Activated CD4-positive, alpha-beta T cell treated with anti-CD3 and anti-CD28 coated beads, Interleukin-2, amount 10 ng/mL, durations not matched to agents 24 days and 14 days (primary cell): ENCODE measurements at places on chromosomes 4 and X. TPM values are rescaled to one million over a fixed set of nuclear protein-coding genes. Genes with fewer than 3 reads are reported as not detected.

GRCh38 chr4:165203541-165204461, 3.6 kb upstream of the KLHL2 start:
- H3K4me3 ChIP-seq: peak overlapping the region; percentile 60
- peaks cover 36% of the 10 kb centered on the region for H3K4me1 ChIP-seq
- H3K27ac ChIP-seq: peak overlapping the region; percentile 81
- peaks cover 4% of the 10 kb centered on the region for H3K36me3 ChIP-seq
- H3K27me3 ChIP-seq: no peaks in the 10 kb centered on the region

DNA sequence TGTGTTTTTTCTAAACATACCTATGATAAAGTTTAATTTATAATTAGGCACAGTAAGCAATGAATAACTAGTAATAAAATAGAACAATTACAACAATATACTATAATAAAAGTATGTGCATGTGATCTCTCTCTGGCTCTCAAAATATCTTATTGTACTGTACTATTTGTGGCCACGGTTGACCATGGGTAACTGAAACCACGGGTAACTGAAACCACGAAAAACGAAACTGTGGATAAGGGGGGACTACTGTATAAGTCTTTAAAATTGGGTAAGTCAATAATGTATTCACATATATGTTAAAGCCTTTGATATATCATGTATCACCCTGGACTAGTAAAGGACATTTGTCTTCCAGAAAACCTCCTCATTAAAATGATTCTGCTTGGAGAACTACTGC, 20.0 kb downstream of the TMEM154 start:
- no peaks in the 10 kb centered on the region for H3K27me3 ChIP-seq
- DNase-seq: no peak
- peaks cover 31% of the 10 kb centered on the region for H3K4me1 ChIP-seq
- H3K36me3 ChIP-seq: peaks cover 56% of the 10 kb centered on the region
- no peak overlapping the region for H3K4me3 ChIP-seq

DNA sequence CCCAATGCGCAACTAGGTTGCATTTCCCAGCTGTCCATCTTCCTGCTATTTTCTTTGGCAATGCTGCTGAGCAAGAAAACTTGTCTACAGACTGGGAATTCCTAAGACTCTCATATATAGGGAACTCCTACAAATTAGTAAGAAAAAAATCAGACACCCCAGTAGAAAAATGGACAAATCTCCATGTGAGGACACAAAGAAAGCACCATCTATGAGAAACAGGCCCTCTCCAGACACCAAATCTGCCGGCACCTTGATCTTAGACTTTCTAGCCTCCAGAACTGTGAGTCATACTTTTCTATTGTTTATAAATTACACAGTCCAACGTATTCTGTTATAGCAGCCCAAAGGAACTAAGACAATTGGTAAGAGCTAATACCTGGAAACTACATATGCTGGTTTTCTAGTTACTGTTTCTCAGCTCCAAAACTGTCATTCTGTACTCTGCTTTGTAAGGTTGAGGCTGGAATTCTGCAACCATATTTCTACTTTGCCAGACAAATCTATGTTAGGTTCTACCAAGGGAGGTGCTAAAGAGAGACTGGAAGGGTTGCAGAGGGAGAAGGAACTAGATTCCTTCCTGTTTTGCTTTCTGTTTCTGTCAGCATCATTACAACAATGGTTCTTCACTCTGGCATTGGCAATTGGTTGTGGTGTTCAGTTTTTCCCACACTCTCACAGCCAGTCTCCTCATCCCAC, 35.7 kb upstream of the FAM241A start:
- H3K27me3 ChIP-seq: no peaks in the 10 kb centered on the region
- peak overlapping the region; percentile 53 for H3K4me3 ChIP-seq
- DNase-seq: peak; percentile 61
- peak overlapping the region; percentile 59 for H3K27ac ChIP-seq
- no peaks in the 10 kb centered on the region for H3K36me3 ChIP-seq

GRCh38 chr4:142645475-142646108, 200.5 kb downstream of the INPP4B start:
- peaks cover 11% of the 10 kb centered on the region for H3K4me1 ChIP-seq
- peaks cover 44% of the 10 kb centered on the region for H3K36me3 ChIP-seq
- H3K27ac ChIP-seq: peak overlapping the region; percentile 78
- H3K27me3 ChIP-seq: no peaks in the 10 kb centered on the region
- peak; percentile 63 for DNase-seq

GRCh38 chr4:153901220-153901619, 112.3 kb upstream of the SFRP2 start:
- H3K4me1 ChIP-seq: no peaks in the 10 kb centered on the region
- no peak for DNase-seq
- H3K27ac ChIP-seq: no peak overlapping the region
- peaks cover 4% of the 10 kb centered on the region for H3K27me3 ChIP-seq

DNA sequence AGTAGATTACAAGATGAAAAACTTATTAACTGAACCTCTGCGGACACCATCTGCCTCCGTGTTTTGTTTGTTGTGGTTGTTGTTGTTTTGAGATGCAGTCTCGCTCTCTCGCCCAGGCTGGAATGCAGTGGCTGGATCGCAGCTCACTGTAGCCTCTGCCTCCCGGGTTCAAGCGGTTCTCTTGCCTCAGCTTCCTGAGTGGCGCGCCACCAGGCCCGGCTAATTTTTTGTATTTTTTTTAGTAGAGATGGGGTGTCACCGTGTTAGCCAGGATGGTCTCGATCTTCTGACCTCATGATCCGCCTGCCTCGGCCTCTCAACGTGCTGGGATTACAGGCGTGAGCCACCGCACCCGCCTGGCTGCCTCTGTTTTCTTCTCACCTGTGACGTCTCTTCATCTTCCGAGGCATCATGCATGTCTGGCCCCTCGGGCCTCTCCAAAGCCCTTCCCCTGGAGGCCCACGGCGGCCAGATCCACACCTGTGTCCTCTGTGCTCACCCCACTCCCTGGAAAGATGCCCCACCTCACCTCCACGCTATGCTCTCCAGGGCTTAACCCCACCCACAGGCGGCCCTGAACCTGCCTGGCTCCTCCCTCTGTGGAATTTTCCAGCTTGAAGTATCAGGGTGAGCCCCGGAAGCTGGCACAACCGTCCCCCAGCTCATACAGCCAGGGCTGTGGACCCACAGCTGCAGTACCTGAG, 77.0 kb upstream of the MXD4 start:
- H3K36me3 ChIP-seq: no peaks in the 10 kb centered on the region
- H3K4me3 ChIP-seq: no peak overlapping the region
- DNase-seq: no peak
- H3K27me3 ChIP-seq: no peaks in the 10 kb centered on the region
- H3K27ac ChIP-seq: no peak overlapping the region
- H3K4me1 ChIP-seq: no peaks in the 10 kb centered on the region

DNA sequence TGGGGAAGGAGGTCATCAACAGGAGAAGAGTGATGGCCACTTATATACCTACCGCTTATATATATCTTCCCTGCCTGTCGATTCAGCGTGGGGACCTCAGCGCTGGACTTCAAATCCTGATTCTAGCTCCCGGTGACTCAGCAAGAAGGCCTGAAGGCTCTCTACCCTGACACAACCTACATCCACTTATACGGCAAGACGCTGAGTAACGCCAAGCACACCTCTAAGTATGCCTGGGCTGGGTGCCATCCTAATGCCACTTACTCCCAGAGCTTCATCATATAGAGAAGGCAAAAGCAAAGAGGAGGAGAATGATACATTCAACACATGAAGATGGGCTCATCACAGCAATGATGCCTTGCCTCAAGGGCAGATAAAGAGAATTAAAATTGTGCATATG, 198.3 kb downstream of the CHIC2 start:
- H3K27ac ChIP-seq: no peak overlapping the region

DNA sequence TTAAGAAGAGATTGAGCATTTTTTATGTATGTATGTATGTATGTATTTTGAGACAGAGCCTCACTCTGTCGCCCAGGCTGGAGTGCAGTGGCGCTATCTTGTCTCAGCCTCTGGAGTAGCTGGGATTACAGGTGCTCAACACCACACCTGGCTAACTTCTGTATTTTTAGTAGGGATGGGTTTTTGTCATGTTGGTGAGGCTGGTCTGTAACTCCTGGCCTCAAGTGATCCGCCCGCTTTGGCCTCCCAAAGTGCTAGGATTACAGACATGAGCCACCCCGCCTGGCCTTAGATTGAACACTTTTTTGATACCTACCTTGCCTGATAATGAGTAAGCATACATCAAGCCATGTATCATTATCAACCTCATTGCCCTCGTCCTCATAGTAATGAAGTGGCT, 2.7 kb downstream of the N4BP2 start:
- H3K36me3 ChIP-seq: peaks cover 23% of the 10 kb centered on the region
- H3K27ac ChIP-seq: peak overlapping the region; percentile 65
- H3K27me3 ChIP-seq: peaks cover 3% of the 10 kb centered on the region

GRCh38 chrX:37854748-37855147, 7.4 kb upstream of the DYNLT3 start:
- peaks cover 1% of the 10 kb centered on the region for H3K4me1 ChIP-seq
- H3K4me3 ChIP-seq: no peak overlapping the region
- H3K27ac ChIP-seq: no peak overlapping the region

- no peak overlapping the region for H3K4me3 ChIP-seq
- no peak for DNase-seq
- H3K27ac ChIP-seq: no peak overlapping the region
- H3K27me3 ChIP-seq: no peaks in the 10 kb centered on the region
Observed at GRCh38 chrX:153423652-153424051, 12.4 kb downstream of the ZFP92 start.

- H3K4me3 ChIP-seq: no peak overlapping the region
- no peak for DNase-seq
- H3K36me3 ChIP-seq: no peaks in the 10 kb centered on the region
- H3K27me3 ChIP-seq: no peaks in the 10 kb centered on the region
- H3K4me1 ChIP-seq: no peaks in the 10 kb centered on the region
- no peak overlapping the region for H3K27ac ChIP-seq
Observed at GRCh38 chrX:153624196-153625091, 22.6 kb upstream of the DUSP9 start.

GRCh38 chr4:115790812-115791211, 677.4 kb upstream of the NDST4 start:
- H3K27me3 ChIP-seq: no peaks in the 10 kb centered on the region
- no peak overlapping the region for H3K4me3 ChIP-seq
- H3K27ac ChIP-seq: no peak overlapping the region
- H3K4me1 ChIP-seq: no peaks in the 10 kb centered on the region
- no peaks in the 10 kb centered on the region for H3K36me3 ChIP-seq
- no peak for DNase-seq

- H3K4me1 ChIP-seq: peaks cover 19% of the 10 kb centered on the region
- H3K4me3 ChIP-seq: no peak overlapping the region
- H3K36me3 ChIP-seq: peaks cover 6% of the 10 kb centered on the region
Observed at GRCh38 chr4:25178838-25179261, 18.6 kb upstream of the SEPSECS start.

DNA sequence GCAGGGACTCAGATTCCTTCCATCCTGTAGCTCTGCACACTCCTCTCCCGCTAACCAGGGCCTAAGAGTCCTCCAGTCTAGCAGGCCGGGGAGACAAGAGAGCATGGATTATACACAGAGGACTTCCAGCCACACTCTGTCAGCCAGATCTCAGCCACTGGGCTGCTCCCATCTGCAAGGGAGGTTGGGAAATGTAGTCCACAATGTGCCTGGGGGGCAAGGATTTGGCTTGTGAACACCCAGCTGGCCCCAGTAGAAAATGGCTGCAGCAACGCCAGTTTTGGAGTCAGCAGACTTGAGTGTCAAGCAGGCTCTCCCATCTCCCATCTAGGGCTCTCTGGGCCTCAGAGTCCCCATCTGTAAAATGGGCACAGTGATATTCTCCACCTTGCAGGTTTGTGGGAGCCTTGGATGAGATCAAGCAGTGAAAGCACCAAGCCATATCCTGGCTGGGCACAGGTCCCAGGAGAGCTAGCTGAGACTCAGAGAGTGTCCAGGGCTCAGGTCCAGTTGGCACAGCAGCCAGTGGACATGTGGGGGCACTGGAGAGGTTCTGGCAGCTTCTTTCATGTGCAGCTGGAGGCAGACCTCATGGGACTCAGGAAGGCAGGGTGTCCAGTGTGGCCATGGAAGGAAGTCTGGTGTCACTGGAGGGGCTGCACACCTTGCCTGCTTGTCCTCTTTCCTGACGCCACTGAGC, 14.6 kb downstream of the PSAPL1 start:
- no peak for DNase-seq
- no peaks in the 10 kb centered on the region for H3K36me3 ChIP-seq
- no peaks in the 10 kb centered on the region for H3K27me3 ChIP-seq
- H3K4me3 ChIP-seq: no peak overlapping the region
- H3K27ac ChIP-seq: no peak overlapping the region
- H3K4me1 ChIP-seq: no peaks in the 10 kb centered on the region

DNA sequence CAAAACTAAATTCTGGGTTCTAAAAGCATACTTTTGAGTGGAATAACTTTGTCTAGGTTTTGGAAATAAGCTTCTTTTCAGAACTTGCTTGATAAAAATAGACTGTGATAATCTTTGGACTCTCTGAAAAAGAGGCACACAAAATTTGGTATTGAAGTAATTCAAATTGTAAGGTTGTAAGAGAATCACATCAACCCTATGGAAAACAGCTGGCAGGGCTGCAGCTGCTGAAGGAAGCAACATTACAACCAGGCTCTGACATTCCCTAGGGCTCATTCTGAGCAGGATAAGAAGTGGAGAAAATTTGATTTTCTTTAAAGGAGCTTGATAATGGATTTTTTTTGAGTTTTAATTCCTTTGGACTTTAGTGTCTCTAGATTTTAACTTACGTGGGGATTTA, 147.6 kb downstream of the FSTL5 start:
- DNase-seq: no peak
- no peak overlapping the region for H3K27ac ChIP-seq
- no peaks in the 10 kb centered on the region for H3K4me1 ChIP-seq

DNA sequence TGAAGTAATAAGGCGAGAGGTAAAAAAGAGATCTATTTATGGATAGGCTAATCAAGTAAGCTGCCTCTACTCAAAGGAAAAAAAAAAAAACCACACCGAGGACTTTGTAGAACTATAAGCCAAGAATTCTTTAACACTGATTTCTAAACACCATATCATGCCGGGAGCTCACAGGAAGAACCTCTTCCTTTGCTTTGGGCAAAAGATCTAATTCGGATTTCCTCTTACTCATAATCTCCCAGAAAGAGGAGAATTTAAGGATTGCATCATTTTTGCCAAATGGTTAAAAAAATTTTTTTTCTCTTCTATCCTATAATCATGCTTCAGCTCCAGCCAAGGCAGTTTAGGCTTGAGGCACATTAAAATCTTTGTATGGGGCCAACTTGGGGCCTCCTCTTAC, 95.5 kb downstream of the ZNF827 start:
- H3K36me3 ChIP-seq: peaks cover 65% of the 10 kb centered on the region
- H3K27ac ChIP-seq: no peak overlapping the region
- no peaks in the 10 kb centered on the region for H3K27me3 ChIP-seq
- H3K4me1 ChIP-seq: peaks cover 25% of the 10 kb centered on the region
- no peak for DNase-seq

DNA sequence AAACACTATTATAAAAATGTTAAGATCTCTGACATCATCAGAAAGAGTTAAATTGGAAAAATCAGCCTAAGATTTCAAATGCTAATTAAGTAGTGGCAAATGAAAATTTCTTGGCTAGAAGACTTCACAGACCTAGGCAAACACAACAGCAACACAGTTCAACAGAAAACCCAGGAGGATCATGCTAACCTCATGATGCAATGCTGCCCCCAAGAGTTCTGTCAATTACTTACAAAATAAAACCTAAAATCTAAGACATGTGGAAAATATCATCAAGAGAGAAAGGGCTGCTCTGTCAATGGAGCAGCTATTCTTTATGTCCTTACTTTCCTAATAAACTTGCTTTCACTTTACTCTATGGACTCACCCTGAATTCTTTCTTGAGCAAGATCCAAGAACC, 21.0 kb downstream of the S100G start:
- no peaks in the 10 kb centered on the region for H3K4me1 ChIP-seq
- H3K27me3 ChIP-seq: no peaks in the 10 kb centered on the region
- no peak overlapping the region for H3K27ac ChIP-seq
- DNase-seq: peak; percentile 70

Gene UGT2B17
- total RNA-seq: not detected in 2 replicates

Gene PAGE2
- not detected in 2 replicates for total RNA-seq

Gene SPACA5
- total RNA-seq: not detected in 2 replicates

Gene CLGN
- total RNA-seq: not detected in 2 replicates

Gene ARHGAP36
- total RNA-seq: not detected in 2 replicates
